ENCODE measurements at places on chromosomes 13 and 19.

GRCh38 chr13:24007979-24008620, 110.8 kb upstream of the C1QTNF9B start:
- no peak for DNase-seq

DNA sequence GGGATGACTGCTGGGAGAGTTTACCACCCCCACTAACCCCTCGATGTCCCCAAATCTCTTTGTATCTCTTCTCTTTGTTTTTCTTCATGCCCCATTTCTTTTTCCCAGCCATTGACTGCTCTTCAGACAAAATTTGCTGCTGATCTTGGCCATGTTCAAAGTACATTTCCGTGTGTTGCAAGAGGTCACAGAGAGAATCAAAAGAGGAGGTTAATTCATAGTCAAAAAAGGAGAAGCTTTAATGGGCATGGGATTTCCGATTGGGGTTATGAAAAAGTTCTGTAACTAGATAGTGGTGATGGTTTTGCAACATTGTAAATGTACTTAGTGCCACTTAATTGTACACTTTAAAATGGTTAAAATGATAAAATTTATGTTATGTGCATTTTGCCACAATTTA, 121.1 kb downstream of the FLT1 start:
- no peak for DNase-seq

- no peak for DNase-seq
Measured at GRCh38 chr19:16367261-16367683, 42.6 kb downstream of the KLF2 start.

DNA sequence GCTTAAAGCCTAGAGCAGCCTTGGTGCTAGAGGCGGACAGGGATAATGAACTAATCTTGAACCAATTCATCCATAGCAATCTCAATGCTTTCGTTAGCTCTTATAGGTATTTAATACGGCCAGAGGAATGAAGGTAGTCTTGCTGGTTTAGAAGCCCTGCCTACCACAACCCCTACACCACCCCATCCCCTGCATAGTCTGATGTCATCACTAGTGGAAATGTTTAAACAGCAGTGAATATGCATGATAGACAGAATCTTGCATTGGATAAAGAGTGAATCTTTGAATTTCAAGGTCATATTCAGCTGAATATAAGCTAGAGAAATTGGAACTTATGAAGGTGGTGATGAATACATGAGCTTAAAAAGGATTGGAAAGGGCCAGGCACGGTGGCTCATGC, 321.9 kb downstream of the ITGBL1 start:
- DNase-seq = no peak

- DNase-seq = no peak
Measured at GRCh38 chr13:73879346-73880015, 254.7 kb downstream of the KLF12 start.

- DNase-seq = peak; percentile 26
Measured at GRCh38 chr13:77565635-77566034, 30.1 kb downstream of the SCEL start.

DNA sequence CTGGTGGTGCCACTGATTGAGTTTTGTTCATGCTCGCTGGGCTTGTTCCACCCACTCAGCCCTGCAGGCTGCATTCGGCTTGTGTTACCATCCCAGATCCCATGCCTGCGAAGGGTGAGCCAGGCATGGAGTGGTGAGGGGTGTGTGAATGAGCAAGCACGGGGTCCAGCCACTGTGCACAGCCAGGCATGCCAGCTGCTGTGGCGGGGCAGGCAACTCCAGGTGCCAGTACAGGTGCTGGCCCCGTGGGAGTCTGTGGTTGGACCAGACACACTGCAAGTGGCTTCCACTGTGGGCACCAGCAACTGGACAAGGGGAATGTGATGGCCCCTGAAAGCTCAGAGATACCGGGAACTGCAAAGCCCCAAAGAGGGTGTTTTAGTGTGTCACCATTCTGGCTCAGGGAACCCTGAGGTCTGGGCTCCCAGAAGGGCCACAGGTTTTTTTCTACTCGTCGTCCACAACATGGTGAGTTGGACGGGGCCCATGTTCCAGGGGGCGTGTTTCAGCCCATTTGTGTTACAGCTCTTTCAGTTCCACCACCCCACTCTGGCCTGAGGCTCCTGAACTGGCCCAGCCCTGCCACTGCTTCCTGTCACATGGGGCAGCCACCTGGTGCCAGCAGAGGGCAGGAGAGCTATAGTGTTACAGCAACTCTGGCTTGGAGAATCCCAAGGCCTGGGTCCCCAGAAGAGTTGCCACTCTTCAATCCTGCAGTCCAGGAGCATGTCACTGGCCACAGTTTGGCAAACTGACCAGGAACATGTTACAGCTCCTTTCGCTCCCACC, 217.0 kb upstream of the OBI1 start:
- peak; percentile 7 for DNase-seq

DNA sequence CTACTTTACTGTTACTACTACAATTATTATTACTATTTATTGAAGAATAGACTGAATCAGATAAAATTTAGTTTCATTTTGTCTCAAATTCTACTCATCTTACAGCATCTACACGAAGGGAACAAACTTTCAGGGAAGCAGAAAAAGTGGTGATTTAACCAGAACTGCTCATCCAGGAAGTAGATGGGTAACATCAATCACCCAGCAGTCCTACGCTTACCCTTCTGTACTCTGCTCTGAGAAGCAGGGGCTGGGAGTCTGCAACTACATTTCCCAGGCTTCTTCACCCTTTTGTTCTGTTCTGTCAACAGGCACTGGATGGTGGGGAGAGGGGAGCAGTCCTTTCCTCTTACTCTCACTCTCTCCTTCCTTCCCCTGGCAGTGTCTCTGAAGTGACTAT, 31.4 kb upstream of the GGACT start:
- no peak for DNase-seq

- DNase-seq = peak; percentile 74
Measured at GRCh38 chr13:28037399-28037798, 48.9 kb upstream of the URAD start.

DNA sequence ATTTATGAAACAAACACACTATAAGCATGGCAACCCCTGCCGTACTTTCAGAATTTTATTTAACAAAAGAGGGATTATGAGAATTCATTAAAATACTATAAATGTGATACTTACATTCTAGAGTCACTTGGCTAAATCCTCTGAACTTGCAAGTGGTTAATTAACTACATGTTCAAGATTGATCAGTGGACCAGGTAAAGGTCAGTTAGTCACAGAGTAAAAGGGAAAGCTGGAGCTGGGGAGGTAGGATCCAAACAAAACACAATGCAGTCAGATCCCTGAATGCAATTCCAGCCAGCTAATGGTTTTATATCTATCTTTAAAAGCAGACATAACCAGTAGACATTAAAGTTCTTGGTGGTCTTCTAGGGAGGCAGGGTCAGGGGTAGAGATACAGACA, 270.5 kb downstream of the DIAPH3 start:
- no peak for DNase-seq

DNA sequence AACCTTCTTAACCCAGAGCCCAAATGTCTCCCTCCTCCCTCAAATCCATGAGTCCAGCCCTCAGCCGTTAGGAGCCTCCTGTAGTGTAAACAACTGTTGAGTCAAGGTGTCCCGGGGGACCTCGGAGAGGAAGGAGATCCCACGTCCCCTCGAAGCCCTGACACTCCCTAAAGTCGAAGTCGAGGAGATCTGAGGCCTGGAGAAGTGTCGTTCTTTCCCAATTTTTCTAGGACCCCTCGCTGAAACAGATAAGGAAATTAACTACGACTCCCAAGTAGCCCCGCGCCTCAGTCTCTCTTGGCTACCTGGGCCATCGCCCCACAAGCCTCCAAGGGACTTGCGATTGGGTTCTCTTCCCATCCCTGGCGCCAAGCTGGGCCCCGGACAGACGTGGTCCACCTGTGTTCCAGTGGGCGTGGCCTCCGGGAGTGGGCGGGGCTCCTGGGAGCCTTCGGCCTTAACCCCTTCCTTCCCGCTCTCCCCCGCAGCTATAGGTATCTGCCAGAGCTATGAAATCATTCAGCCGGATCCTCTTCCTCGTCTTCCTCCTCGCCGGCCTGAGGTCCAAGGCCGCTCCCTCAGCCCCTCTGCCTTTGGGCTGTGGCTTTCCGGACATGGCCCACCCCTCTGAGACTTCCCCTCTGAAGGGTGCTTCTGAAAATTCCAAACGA, 869 bp downstream of the GFY start:
- no peak for DNase-seq

DNA sequence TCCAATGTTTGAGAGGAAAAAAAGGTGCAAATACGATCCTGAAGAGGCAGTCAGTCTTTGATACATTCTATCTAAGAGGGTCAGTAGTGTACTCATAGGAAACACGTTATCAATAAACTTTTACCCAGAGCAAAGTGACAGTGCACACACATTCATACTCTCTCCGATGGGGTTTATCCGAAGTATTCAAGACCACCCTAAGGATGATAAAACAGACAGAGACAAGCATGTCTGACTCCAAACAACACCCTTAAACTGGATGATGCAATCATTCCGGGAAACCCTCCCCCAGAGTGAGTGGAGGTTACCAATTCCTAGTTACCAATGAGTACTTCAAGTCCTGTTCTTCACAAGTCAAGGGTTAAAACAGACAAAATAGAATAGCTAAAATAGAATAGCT, 79.1 kb downstream of the DNAJC3 start:
- DNase-seq = no peak

DNA sequence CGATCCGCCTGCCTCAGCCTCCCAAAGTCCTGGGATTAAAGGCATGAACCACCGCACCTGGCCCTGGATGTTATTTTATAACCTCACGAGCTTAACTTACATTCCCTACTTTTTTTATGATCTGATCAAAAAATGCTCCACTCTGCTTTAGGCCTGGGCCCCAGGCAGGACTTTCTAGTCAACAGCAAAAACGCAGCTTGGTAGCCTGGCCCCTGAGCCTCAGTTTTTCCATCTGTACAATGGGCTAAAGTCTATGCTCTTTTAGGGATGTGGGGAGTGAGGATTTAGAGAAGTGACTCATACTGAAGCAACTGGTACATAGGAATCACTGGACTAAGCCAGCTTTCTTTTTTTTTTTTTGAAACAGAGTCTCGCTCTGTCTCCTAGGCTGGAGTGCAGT, 11.9 kb upstream of the PIK3R2 start:
- DNase-seq = no peak

GRCh38 chr19:52599241-52599640, 29.2 kb downstream of the ZNF701 start:
- DNase-seq = no peak

DNA sequence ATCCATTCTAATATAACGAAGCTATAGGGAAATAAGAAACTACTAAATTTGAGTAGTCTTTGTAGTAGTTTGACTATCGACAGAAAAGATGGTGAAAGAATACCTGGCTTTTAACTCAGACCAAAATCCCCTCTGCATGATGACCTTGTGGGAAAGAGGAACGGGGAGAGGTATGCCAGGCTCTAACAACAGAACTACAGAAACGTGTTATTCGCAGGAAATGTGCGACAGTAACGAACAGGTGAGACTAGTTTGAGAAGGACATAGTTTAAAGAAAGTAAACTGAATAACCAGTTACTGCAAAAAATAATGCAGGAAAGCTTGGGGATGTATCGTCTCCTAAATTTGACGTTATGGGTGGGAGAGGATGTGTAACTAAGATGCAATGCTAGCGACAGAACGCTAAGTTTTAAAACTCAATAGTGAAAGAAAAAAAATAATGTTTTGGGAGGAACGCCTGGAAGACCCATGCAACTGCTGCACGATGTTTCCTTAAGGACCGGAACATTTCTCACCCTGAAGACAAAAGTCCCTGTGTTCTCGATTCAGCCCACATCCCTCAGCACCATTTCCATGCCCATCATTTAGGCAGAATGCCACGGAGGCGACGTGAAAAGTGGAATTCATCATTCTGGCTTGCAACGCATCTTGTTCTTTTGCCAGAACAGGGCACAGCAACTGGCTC, 1.6 kb upstream of the RAP2A start:
- DNase-seq = no peak

DNA sequence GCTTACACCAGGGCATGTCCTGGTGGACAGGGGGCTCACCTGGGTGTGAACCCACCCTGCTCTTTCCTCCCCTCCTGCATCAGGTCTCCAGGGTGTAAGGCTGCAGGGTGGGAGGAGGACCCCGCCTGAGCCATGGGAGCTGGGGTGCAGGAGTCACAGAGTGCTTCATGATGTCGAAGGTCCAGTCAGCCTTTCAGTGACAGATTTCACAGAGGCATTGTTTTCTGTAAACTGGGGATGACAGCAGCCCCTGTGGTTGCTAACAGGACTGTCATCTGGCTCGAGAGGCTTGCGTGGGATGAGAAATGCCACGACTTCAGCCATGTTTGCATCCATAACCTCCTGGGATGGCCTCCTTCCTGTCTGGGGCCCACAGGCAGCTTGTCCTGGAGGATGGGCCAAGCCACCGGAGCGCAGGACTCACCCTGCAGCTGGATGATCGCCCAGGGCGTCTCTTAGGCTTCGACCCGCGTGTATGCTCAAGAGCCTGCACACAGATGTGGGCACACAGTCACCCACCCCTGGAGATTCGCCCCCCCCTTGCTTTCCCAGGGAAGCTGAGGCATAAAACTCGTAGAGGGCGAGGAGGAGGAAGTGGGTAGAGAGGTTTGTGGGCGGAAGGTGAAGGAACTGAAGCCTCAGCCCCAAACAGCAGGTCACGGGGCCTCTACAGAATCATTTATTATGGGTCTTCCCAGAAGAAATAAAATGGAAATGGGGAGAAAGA, 4.9 kb downstream of the NANOS3 start:
- DNase-seq = no peak

- DNase-seq = no peak
Measured at GRCh38 chr19:14516746-14517438, 1.3 kb downstream of the DNAJB1 start.

DNA sequence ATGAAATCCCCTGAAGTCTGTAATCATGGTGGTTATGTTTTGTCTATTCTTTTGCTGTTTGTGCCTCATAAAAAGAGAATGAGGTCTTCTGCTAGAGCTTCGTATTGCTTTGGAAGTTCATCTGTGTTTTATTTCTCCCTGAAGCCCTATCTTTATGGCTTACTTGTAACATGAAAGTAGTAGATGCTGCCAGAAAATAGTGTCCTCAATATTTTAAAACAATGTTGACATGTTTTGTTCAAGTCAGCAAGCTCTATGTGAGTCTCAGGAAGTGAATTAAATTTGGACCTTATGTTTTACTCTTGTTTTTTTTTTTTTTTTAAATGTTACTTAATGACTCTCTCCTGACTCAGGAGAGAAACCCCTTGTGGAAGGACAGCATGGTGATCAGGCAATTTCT, 130.5 kb downstream of the B3GLCT start:
- DNase-seq = no peak

DNA sequence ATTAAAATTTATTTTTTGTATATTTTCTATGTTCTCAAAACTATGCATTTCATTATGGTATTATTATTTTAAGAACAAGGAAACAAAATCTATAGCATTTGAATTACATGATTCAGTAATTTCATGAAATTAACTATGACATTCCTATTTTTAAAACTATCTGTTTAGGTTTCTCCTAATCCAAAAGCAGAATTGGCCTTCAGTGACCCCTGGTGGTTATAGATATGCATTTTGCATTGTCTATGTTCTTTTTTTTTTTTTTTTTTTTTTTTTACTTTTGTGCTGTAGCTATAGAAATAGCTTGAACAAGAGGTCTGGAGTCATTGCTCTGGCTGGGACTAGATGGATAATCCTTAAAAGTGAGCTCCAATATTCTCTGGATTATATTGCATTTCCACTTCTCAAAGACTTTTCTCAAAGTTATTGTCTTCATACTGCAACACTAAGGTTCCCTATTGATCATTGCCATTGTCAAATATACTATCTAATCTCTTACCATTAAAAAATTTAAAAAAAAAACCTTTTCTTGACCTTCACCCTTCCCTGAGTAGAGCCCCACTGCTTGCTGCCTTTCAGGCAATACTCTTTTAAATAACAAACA, 15.9 kb upstream of the DNAJC3 start:
- DNase-seq = peak; percentile 58

All from HT1080 (cell line).